ENCODE measurements at places on chromosomes 6 and 20.

DNA sequence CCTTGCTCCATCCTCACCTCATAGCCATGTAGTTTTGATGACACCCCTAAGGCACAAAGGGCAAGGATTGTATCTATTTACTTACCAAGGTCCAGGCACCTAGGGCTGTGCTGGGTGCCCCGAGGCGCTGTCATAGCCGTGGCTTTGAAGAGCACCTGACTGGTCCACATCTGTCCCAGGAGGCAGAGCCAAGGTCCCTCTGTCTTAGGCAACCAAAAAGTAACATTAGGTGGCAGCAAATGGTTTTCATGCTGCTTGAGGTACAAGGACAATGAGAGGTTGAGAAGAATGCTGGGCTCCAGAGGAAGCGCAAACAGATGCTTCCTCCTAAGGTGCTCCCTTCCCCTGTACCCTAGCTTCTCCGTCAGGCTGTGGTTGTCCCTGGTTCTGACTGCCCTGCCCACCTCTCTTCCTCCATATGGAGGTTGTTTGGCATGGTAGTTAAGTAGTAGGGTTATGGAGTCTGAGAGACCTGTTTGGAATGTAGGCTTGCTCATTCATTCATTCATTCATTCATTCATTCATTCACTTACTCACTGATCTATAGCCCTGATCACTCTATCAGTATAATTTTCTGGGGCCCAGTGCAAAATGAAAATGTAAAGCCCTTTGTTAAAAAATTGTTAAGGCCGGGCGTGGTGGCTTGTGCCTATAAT is 3.0 kb upstream of the UQCC2 start:
- DNase-seq = no peak

DNA sequence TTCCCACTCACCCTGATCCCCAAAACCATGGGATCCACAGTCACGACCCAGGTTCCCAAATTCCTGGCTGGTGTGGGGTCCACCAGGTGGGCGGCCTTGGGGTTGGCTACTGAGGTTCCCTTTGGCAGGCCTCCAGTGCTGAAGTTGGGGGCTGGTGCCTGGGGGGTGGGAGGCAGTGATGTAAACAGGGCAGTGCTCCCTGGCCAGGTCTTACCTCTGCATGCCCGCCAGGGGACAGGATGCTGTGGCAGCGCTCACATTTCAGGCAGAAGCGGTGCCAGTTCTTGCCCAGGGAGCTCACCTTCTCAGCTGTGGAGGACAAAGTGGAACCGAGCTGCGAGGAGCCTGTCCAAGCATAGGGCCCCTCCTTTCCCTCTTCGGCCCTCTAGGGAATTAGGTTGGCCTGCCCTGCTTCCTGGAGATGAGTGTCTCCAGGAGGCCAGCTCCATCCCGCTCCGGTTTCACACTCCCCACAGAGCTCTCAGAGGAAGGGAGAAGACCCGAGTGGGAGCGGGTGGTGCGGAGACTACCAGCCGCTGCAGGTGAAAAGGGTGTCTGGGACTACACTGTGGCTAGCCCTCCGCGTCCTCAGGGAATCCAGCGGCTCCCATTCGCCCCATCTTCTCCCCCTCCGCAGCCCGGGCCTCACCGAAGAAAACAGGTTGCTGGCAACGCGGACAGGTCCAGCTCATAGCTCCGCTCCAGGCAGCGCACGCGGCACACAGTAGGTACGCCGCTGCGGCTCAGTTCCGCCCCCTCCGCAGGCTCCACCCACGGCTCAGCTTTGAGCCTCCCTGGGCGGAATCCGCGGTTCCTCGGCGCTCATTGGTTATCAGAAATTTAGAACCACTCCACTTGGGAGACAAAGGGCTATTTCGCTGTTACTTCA is at the start of gene CRIP3:
CRIP3 (minus strand) TSS at position 726 of the 889 bp plus-strand sequence; CDS start at position 692, 34 bp downstream.
- DNase-seq = no peak

- DNase-seq = no peak
Observed at GRCh38 chr6:148934961-148935360, 188.1 kb downstream of the UST start.

- no peak for DNase-seq
Observed at GRCh38 chr6:22106451-22106850, 190.4 kb downstream of the PRL start.

DNA sequence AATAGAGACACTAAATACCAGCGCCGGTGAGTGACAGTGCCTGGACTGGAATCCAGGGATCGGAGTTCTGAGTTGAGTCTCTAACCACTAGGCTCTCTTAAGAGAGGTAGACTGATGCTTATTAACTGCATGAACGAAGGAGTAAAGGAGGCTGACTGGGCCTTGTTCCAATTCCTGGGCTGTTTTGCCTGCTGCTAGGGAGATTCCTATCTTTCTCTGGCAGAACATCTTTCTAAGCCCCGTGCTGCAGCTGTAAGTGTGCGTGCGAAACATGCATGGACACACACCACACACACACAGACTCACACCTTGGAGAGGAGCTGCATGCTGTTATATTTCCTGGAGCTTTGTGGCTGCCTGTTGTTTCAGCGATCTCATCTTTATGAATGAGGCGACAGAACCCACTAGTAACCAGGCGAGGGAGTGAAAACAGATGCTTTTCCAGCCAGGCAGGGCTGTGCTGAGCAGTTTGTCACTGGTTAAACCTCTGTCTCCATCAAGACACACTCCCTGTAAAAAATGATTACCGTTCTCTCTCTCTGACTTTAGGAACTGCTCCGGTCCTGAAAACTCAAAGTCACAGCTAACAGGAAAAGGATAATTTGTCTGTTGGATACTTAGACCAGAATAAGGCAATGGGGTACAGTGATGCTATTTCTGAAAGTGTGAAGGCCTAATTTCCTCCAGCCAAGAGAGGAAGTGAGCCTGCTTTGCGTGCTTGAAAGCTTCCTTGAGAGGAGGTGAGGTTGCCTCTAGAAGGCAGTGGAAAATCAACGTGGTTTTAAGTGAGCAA is 157.4 kb upstream of the ZNF217 start:
- no peak for DNase-seq

- no peak for DNase-seq
Observed at GRCh38 chr6:169019727-169020491, 233.7 kb downstream of the THBS2 start.

GRCh38 chr6:17130786-17131185 is 28.9 kb downstream of the STMND1 start:
- DNase-seq = no peak

DNA sequence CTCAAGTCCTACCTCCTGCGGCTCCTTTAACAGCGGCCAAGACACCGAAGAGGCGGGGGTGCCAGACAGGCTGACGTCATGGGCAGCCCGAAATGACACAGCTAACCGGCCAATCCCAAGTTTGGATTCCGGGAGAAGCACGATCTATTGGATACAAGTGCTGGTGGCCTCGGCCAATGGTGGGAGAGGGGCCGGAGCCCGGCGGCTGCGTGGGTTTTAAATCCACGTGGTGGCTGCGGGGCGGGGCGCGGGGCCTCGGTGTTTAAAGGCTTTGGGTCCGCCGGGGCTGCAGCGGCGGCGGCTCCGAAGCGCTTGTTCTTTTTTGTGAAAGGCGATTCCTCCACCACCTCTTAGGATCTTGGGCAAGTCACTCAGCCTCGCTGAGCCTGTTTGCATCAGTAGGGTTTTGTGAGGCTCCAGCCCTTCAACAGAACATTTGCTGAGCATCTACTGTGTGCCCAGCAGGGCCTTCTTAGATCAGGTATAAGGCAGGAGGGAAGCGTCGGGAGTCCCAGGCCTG is 8.7 kb upstream of the PMEPA1 start:
- DNase-seq = peak; percentile 12

GRCh38 chr6:106927531-106928398 is 46.8 kb downstream of the CD24 start:
- no peak for DNase-seq

GRCh38 chr6:137277971-137278637 is 58.9 kb upstream of the IFNGR1 start:
- no peak for DNase-seq

DNA sequence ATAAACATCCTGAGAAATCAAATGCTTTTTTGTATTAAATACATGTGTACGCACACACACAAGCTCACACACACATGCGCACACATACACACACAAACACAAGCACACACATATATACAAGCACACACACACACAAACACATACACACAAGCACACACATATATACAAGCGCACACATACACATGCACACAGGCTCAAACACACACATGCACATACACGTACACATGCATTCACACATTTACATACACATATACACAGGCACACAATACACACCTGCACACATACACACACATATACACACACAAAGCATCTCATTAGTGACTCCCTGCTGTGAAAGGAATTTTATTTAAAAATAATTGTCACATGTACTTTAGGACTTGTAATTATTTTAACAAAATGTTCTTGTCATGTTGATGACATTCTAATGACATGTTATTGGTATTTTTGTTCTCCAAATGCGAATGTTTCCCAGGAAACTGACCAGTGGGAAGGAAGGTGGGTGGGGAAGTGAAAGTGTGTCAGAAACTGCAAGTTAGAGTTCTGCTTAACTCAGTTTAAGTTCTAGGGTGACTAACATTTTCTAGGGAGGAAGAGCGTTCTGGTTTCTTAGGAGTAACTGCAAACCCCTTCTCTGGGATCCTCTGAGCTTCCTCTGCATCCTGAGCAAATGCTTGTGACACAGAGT is 113.9 kb upstream of the ZNF217 start:
- DNase-seq = no peak

DNA sequence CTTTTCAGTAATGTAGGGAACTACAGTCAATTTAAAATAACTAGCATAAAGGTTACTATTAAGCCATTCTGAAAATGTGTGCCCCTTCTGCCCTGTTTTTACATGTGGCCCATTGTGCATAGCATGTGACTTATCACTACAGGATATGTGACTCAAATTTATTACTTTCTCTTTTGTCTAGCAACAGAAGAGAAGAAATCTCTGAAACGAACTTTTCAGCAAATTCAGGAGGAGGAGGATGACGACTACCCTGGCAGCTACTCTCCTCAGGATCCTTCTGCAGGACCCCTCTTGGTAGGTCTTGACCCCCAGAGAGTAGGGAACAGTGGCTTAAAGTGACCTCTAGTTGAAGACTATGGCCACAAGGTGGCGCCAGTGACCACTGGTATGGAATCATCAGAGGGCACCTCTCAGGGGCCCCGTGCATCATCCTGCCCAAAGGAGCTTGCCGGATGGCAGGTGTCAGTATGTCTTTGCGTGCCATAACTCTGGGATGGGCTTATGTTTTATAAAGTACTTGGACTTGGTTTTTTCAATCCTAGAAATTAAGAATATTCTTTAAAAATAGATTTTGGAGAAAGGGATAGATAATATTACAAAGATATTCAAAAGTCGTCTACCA is 23.9 kb downstream of the RPRD1B start:
- DNase-seq = no peak

DNA sequence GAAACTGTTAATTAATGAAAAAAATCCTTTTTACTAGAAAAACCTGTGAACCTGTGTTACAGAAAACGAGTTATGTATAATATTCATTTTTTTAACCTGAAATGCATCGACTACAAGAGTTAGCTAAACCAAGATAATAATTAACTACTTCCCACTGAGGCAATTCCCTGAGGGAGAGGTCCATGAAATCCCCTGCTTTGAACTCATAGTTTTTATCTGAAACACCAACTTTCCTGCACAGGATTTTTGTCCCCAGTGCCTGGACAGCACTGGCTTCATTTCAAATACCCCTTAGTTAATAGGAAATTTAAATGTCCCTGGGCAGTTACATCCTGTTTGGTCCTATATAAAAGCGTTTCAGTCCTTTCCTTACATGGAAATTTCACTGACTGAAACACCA is at the start of gene OR14J1:
OR14J1 (plus strand) TSS at position 386 of the 400 bp plus-strand sequence. CDS start 4,989 bp downstream, outside the sequence.
- DNase-seq = no peak

DNA sequence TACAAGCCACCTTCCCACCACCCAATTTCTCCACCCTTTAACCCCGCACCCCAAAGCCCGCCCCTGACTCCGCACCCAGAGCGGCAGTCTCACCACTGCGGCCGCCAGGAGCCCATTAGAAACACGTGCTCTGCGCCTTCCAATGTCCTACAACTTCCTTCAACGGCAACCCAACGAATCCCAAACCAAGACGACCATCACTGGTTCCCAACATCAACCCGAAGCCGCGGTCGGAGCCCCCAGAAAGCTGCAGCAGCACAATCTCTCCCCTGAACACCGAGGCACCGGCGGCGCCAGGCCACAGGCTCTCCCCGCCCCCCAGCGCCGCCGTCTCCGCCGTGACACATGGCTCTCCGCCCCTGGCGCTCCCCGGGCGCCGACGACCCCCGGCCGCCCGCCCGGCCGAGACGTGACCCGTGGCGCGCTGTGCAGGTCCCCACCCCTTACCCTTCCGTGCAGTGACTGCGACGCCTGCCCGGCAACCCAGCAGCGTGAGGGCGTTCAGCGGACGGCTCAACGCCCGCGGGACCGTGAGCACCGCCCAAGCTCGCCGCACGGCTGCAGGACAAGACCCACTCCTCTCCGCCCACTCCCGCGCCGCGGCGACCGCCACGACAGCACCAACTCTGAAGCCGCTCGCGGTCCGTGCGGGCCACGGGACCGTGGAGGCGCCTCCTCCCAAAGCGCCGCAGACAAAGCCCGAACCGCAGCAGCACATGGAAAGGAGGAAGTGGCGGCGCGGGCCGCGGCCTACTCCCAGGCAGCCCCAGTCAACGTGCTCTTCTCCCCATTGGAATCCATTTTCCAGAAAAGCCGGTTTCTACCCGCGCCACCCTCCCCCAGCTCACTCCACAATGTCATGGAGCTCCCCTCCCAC is 551 bp downstream of the SYNCRIP start:
- DNase-seq = no peak

- DNase-seq = no peak
Observed at GRCh38 chr6:71349395-71349794, 60.8 kb downstream of the OGFRL1 start.

DNA sequence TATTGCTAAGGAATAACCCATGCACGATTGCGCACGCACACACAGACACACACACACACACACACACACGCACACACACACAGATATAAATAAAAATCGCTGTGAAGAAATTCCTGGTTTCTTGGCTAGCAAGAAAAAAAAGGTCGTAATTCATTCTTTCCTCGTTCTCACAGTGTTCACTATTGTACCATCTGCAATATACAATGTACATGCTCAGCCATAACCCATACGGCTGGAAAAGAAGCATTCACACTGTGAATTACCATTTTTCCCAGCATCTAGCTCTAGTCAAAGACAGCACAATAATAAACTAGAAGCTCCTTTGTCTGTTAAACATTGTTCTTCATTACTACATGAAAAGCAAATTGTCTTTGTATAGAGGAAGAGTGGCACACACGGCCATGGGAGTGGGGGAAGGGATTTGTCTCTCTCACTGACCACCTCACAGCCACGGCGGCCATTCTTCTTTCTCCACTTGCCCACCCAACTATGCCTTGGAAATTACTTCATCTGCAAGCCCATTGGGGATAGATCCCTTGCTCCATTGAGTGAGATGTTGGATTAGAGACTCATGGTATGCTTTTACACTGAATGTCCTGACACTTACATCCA is 115.3 kb upstream of the ID4 start:
- DNase-seq = no peak

- no peak for DNase-seq
Observed at GRCh38 chr20:57649617-57650015, 29.4 kb upstream of the ZBP1 start.

DNA sequence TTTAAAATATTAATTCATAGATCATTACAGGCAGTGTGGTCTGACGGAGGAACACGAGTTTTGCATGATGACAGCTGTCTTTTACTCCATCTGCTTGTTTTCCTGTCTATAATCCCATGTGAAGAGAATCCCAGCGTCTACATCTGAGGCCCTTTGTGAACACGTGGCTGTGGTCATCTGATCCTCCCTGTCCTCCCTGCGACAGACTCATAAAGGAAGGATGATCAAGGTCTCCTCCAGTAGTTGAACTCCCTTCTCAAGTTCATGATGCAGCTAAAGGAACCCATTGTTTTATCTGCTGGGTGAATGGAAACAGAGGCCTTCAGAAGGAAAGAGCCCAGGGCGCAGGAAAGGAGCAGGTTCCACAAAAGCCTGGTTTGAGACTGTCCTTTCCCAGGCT is 435.8 kb upstream of the JARID2 start:
- no peak for DNase-seq

All from cortex of kidney (tissue), 1 donor.